ENCODE measurements at places on chromosomes 2 and 18.

DNA sequence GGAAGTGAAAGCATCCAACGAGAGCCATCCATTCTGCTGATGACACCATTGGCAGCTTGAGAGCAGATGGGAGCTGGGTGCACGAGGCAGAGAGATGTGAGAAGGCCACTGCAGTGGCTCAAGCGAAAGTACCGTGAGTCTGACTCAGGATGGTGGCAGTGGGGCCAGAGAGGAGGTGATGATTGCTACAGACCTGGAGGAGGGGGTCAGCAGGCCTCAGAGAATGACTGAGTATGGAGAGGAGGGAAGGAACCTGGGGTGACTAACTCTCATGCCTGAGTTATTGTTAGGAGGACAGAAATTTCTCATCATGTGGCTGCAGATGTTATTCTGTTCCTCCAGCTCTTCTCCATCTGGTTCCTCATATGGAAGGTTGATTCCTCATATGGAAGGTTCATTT lies 8.8 kb upstream of the ZBTB7C start:
- no peak for DNase-seq

DNA sequence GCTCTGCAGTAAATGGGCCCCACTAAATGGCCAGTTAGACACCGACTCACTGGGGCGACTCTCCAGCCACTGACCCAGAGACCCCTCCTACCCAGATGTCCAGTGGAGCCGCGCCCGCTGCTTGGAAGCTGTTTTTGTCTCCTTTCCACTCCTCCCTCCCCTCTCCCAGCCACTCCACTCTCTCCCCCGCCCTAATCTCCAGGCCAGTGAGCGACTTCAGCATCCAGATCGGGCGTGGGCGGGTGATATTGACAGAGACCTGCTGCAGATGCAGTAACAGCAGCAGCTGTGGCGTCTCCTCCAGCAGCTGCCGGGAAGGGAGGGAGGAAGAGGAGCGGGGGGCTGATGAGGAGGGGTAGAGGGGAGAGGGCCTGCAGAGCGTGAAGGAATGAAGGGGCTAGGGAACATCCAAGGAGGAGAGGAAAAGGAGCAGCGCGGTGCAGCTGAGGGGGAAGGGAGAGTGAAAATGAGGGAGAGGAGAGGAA lies at the start of gene SCN7A:
Gene SCN7A, minus strand, starts transcription at position 110 of the 485 bp plus-strand sequence. CDS start 16,553 bp downstream, outside the sequence.
- peak; percentile 93 for DNase-seq

GRCh38 chr2:23609254-23609653 lies 224.3 kb downstream of the KLHL29 start:
- DNase-seq, result no peak

DNA sequence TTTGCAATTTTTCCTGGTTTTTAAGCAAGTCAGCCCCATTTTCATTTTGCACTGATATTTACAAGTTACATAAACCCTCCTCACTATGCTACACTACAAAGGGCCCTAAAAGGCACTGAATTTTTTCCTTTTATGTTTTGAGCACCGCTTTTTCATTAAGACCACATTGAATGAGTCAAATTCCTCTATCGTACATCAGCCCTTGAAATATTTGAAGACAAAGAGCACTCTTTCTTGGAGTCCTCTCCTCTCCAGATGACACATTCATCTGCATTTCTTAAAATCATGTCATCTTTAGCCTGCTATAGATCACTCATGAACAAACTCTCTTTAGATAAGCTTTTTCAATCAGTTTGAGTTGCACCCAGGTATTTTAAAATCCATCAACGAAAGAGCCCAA lies 306.6 kb upstream of the SOX11 start:
- no peak for DNase-seq

DNA sequence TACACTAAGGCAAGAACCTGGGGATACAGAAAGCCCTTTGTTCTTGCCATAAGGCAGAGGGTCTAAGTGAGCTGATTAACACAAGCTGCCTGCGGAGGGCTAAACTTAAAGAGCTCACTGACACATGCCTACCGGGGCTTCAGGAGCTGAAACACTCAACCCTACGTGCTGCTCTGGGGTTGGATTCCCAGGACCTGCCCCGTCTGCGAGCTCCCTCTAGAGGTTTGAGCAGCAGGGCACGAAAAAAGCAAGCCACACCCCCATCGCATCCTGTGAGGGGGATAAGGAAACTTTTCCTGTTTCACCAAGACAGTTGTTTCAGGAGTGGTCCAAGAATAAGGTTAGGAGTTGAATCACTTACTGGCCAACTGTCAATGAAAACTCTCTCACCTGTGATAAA lies 562.1 kb downstream of the TMX3 start:
- DNase-seq, result no peak

DNA sequence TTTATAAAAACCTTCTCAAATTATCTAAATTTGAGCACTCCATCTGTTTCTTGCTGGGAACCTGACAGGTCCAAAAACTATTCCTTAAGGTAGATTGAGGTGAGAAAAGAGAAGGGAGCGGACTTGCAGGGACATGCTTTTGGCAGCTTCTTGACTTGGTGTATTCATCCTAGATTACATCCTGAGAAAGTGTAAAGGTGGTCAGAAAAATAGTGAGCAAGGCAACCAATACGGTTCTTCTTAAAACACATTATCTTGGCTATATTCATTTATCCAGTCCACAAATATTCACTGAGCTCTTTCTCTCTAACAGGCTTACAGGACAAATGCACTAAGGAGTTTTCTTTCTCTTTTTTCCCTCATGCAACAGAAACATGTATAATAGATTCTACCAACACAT lies 230.0 kb downstream of the LRP1B start:
- DNase-seq, result no peak

DNA sequence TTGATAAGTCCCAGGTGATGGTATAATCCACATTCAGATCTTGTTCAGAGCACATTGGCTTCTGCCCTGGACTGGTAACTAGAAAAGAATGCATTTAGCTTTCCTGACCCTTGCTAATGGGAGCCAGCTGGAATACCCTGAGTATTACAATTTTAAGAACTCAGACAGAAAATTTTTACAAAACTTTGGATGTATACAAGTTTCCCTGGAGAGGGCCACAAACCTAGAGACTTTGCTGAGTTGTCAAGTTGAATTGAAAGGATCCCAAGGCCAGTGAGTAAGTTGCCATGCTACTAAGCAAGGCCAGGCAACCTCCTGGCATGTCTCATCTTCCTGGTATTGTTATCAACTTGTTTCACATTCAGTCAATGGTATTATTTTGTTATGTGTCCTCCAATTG lies 20.0 kb upstream of the NABP1 start:
- DNase-seq, result no peak

DNA sequence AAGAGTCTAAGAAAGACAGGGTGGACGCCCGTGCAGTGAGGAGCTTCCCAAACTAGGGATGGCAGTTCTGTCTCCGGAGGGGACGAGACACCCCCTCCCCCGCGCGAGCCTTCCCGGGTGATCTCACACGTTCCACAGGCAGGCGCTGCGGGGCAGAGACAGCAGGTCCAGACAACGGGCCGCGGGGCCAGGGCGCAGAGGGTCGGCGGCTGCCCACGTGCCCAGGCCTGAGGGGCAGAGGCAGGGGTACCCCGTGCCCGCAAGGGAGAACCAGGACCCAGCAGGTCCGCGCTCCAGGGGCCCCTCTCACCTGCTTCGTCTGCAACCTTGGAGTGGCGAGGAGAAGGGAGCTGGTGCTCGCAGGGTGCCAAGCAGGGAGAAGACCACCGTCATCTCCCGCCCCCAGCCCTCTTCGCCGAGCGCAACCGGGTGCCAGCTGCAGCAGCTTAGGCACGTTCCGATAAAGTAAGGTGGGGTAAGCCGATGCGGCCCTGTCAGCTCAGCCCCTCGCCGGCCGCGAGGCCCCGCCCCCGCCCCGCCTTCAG lies at the start of gene GPR155:
Gene GPR155, minus strand, starts transcription at position 467 of the 545 bp plus-strand sequence. CDS start 5,073 bp downstream, outside the sequence.
- peak; percentile 73 for DNase-seq

- no peak for DNase-seq
These were observed 100.3 kb downstream of the ASAP2 start for GRCh38 chr2:9306911-9307310.

DNA sequence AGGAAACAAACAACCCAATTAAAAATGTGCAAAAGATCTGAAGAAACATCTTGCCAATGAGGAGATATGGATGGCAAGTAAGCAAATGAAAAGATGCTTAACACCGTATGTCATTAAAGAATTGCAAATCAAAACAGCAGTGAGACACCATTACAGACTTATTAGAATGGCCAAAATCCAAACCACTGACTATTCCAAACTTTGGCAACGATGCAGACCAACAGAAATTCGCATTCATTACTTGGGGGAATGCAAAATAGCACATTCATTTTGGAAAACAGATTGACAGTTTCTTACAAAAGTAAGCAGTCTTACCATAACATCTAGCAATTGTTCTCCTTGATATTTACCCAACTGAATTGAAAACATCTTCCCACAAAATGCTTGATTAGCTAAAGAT lies 1118.7 kb downstream of the SUCLG1 start:
- peak; percentile 12 for DNase-seq

DNA sequence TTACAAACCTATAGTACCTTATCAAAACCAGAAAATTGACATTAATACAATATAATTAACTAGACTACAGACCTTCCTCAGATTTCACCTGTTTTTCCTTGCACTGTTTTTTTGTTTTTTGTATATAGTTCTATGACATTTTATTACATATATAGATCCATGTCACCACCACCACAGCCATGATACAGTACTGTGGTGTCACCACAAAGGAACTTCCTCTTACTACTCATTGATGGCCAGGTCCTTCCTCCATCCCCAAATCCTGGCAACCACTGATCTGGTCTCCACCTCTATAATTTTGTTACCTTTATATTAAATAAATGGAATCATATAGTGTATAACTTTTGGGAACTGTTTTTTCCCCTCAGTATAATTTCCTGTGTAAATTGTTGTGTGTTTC lies 19.4 kb upstream of the ATP6V1B1 start:
- no peak for DNase-seq

GRCh38 chr2:230893338-230893737 lies 28.6 kb downstream of the ITM2C start:
- DNase-seq, result no peak

DNA sequence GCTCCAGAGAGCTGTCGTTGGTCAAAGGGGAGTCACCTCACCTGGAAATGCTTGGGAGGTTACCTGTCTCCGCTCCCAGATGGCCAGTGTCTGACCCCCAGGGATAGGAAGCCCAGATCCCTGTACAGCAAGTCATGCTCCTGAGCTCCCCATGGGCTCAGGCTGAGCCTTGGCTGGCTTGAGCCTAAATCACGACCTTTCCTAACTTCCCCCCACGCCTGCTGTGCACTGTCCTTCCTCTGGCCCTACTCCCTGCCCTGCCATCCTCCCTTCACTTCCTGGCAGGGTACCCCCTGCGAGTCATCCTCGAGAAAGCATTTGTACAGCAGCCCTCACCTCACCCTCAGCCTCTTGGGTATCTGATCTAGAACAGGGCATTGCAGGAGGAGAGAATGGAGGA lies 9.2 kb upstream of the HDAC4 start:
- no peak for DNase-seq

DNA sequence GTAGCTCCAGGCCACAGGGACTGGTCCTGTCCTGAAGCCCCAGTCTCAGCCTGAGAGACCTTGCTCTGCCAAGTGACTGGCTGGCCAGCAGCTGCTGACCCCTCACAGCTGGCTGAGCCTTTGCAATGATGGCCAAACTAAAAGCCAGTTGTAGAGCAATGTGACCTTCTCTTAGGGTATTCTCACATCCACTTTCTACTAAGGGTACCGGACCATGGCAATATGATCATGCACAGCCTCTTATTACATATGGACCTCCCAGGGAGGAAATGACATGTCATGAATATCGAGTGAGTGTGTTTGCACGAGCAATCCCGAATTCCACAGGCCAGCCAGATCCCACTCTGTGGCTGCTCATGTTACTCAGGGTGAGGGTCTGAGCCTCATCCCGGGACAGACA lies 213.9 kb downstream of the VAPA start:
- DNase-seq, result no peak

DNA sequence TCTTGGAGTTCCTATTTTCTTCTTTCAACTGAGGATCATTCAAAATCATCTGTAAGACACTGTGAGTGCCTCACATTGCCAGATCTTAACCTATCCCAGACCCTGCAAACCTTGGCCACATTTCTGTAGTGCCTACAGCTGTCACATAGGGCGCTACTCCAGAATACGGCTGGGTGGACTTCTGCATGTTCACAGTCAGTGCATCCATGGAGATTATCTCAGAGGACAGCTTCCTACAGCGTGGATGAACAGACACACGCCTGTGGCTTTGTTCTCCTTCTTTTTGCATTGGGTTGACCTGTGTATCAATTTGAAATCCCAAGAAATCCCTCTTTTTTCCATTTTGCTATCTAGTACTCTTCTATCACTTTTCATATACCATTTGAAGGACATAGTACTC lies 1.9 kb upstream of the KLHL29 start:
- DNase-seq, result no peak
